ENCODE measurements at places on chromosomes 3 and 15.

GRCh38 chr3:157816896-157817295, 289.3 kb downstream of the SHOX2 start:
- DNase-seq: no peak

GRCh38 chr3:189309400-189309975, 137.7 kb downstream of the TPRG1 start:
- no peak for DNase-seq

DNA sequence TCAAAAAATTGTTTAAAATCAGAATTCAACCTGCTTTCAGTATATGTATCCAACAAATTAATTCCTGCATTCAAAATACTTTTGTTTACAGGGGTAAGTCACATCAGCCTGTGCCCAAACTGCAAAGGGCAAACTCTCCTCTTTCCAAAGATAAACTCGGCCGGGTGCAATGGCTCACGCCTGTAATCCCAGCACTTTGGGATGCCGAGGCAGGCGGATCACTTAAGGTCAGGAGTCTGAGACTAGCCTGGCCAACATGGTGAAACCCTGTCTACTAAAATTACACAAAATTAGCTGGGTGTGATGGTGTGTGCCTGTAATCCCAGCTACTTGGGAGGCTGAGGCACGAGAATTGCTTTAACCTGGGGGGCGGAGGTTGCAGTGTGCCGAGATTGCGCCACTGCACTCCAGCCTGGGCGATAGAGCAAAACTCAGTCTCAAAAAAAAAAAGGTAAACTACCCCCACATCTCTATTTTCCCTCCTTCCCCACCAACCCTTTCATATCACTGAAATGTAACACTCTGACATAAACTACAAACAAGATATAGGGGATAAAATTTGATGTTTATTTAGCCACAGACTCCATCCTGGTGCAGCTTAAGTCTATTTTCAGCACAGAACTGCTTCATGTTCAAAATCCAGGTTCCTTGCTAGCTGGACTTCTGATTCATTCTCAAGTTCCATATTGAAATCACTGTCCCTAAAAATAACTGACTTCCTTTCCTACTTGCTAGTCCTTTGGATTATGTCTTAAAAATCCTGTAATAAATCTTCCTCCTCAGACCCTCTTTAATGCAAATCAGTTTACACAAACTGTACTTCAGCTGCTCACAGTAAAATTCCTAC, 15.4 kb downstream of the UBP1 start:
- DNase-seq: no peak

DNA sequence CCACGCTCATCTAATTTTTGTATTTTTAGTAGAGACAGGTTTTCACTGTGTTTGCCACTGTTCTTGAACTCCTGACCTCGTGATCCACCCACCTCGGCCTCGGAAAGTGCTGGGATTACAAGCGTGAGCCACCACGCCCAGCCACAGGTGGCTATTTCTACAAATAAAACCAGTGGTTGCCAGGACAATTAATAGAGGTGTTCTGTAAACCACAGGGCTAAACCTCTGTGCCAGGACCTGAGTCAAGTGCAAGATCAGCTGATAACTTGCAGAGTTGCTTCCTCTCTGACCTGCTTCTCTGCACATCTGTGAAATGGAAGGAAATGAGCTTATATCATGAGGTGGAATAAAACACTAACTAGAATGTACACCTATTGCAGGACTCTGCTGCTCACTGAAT, 72.8 kb downstream of the CD200R1L start:
- DNase-seq: no peak

- DNase-seq: peak; percentile 66
Observed at GRCh38 chr3:159829539-159830227, 159.0 kb upstream of the IL12A start.

DNA sequence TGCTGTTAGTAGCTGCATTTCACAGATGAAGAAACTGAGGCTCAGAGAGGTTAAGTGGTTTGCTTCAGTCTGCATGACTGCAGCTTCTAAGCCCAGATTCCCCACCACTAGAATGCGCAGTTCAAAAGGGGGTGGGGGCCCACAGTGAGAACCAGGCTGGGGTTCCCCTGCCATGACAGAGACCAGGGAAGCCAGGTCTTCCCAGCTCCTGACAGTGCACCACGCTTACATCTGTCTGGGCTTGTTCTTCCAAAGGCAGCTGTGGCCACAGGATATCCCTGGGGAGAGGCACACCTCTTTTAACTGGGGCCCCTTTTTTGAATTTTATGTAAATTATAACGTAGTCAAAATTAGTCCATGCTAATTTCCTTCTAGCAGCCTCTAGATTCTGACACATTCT, 5.3 kb downstream of the PLEKHO2 start:
- no peak for DNase-seq

GRCh38 chr15:85379403-85380131, 836 bp upstream of the AKAP13 start:
- DNase-seq: no peak

DNA sequence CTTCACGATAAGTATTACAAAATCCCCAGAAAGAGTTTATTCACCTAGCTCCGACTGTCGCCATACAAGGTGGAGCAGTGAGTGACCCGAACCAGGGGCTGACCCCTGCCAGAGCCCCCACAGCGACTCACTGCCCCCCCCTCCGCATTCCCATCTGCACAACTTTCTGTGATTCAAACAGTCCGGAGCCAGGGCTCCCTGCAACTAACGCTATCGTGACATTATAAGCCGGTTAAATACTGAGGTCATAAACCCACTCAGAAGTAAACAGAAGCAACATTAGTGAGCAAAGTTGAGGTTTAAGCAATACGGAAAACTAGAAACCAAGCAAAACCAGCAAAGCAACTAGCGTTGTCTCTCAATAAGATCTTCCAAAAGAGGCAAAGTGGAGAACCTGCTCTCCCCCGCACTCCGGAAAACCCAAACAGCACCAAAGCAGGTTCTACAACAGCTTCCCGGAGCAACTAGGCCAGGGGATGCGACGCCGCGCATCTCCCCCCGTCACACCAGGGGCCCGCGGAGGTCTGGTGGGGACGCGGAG, 642 bp downstream of the SCAP start:
- DNase-seq: no peak

GRCh38 chr15:71291723-71292122, 176.5 kb downstream of the THSD4 start:
- no peak for DNase-seq

DNA sequence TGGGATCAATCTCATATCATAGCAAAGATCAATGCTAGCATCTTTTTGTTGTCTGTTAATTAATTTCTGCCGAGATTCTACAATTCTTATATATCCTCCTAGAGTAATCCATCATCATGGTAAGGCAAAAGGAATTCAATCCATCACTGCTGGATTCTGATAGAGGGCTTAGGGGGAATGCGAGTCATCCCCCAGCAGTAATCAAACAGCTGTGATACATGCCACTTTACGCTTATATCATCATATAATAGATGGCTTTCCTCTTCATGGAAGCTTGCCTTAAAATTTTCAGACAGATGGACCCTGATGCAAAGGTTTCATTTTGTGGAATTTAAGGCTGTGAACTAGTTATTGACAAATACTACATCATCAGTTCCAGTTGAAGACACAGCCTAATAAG, 645.9 kb downstream of the CADM2 start:
- DNase-seq: no peak

GRCh38 chr3:181265750-181266333, 276.3 kb upstream of the DNAJC19 start:
- no peak for DNase-seq

DNA sequence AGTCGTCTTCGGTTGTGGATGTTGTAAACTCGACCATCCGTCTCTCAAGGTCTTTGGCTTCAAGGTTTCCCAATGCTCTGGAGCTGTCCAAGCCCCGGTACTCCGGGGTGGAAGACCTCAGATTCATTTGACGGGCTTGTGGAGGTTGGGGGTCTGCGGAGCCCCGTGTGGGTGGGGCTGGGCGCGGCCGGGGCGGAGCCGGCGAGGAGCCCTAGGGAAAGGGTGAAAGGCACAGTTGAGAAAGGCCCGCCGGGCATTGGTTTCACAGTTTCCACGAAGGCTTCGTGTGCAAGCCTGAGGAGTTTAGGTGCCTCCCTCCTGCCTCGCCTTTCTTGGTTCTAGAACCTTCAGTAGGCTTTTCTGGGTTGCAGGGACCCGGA, 360 bp upstream of the MGA start:
- DNase-seq: no peak

DNA sequence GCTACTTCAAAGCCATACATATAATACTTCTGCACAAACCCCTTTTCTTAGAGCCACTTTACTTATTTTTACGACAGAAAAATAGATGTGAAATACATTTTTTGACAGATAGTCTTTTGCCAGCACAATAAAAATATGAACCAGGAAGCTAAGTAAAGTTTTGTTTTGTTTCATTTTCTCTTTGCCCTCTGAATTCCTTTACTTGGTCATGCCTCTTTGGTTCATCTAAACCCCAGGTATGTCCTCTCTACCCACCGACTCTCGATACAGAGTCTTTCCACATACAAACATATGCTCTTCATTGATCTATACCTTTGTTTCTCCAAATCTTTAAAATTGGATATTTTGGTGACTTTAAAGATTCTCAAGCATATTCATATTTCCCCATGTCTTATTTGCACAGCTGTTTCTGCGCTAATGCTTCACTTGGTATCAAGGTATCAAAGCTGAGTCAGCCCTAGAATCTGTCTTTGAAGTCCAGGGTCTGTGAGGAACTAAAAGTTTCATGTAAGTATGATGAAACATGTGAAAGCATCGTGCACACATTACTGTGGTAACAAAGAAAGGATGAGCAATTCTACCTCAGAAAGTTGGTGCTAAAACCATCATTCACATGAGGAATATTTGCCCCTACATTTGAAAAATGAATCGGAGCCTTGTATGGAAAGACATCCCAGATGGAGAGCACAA, 845.4 kb downstream of the NAALADL2 start:
- no peak for DNase-seq

- no peak for DNase-seq
Observed at GRCh38 chr3:24952388-24952787, 457.7 kb upstream of the THRB start.

GRCh38 chr3:120661106-120661905, 20.7 kb downstream of the HGD start:
- DNase-seq: no peak

DNA sequence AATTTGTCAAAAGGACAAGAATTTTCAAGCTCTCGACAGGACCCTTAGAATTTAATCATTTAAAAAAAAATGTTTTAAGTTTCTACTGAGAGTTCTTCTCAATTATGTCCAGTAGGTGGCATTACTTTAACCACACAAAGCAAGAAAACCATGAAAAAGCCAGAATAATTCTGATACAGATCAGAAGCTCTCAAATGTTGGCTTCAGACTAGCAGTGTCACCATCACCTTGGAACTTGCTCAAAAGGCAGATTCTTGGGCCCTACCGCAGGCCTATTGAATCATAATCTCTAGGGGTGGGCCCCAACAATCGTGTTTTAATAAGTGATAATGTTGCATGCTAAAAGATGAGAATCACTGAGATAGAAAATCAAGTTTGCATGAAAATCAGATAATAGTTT, 99.5 kb upstream of the KCNMB2 start:
- peak; percentile 32 for DNase-seq

- no peak for DNase-seq
Observed at GRCh38 chr3:71979175-71979574, 194.2 kb upstream of the PROK2 start.

DNA sequence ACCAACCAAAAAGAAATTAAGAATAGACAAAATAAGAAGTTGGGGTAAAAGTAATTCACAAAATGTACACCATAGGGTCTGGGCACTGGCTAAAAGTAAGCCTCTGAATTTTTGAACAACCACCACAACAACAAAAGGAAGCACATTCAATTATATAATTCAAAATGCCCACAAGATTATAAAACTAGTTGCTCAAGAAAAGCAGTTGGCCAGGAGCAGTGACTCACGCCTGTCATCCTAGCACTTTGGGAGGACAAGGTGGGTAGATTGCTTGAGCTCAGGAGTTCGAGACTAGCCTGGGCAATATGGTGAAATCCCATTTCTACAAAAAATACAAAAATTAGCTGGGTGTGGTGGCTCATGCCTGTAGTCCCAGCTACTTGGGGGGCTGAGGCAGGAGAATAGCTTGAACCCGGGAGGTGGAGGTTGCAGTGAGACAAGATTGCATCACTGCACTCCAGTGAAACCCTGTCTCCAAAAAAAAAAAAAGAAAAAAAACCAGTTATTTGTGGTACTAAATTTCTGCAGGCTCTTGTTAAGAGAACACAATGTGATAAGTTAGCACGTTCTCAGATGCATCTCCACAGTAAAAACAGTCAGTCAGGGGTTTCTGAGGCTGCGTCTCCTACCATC, 6.6 kb upstream of the ATP11B start:
- no peak for DNase-seq

- no peak for DNase-seq
Observed at GRCh38 chr15:77582763-77583162, 49.9 kb downstream of the LINGO1 start.

DNA sequence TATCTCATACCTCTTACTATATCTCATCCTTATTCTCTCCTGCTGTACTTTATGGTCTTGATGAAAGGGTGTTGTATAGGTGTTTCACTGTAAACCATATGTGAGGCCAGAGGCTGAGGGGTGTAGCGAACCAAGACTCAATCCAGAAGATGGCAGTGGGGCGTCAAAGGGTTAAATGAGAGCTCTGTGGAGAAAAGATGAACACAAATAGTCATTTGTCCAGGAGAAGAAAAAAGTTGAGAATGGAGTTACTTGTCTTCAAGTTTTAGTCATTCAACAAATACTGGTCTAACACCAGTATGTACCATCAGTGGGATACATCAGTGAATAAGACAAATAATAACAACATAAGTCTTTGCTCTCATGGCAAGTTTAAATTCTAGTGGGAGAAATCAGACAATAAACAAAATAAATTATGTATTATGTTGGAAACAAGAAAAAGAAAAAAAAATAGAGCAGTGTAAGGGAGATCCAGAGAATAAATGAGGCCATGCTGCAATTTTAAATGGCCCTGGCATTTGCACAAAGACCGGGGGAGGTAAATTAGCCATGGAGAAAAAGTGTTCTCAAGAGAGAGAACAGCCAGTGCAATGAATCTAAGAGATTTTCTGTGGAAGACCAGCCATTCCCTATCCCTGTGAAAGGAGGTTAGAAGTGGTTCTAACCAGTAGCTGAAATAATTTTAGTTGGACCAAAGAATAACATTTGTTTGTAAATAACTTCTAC, 77.0 kb upstream of the UMPS start:
- DNase-seq: no peak
